IPS-NIHi11 (cell line): ENCODE measurements at places on chromosomes 7 and 10.

DNA sequence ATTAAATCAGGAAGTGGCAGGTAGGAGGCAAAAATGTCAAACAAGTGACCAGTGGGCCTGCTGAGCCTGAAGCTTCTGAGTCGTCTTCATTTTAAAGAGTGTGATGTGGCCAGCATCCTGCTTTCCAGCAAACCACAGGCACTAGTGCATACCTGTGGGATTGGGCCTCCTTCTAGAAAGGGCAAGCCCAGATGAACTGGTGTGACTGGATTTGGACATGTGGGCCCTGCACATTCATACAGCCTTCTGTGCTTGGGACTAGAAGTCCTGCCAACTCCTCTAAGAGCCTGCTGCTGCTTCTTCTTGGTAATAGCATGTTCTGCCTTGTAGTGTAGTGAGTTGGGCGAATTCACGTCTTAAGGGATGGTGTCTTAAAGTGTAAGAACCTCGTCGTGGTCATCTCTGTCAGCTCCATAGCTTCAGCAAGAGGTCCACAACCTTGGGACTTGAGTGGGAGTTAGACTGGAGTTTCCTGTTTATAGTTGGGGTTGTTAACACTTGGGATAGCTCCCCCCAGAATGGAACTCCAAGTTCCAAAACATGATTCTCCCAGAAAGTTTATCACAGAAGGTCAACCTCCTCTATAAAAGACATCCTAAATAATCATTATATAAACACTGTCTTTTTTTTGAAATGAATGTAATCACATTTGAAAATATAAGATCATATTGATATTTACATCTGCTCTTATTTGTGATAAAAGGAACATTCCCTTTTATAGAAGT is 11.2 kb downstream of the BMPER start:
- no peak for DNase-seq

- no peak for DNase-seq
These were observed 25.4 kb upstream of the USP6NL start for GRCh38 chr10:11636697-11637303.

GRCh38 chr7:78055001-78055573 is 256.5 kb downstream of the PHTF2 start:
- no peak for DNase-seq

- peak; percentile 44 for DNase-seq
These were observed 13.2 kb upstream of the TRA2A start for GRCh38 chr7:23544913-23545354.

- no peak for DNase-seq
These were observed 45.1 kb downstream of the CNNM2 start for GRCh38 chr10:102962951-102963755.

GRCh38 chr10:132027423-132027983 is 38.2 kb upstream of the JAKMIP3 start:
- no peak for DNase-seq

DNA sequence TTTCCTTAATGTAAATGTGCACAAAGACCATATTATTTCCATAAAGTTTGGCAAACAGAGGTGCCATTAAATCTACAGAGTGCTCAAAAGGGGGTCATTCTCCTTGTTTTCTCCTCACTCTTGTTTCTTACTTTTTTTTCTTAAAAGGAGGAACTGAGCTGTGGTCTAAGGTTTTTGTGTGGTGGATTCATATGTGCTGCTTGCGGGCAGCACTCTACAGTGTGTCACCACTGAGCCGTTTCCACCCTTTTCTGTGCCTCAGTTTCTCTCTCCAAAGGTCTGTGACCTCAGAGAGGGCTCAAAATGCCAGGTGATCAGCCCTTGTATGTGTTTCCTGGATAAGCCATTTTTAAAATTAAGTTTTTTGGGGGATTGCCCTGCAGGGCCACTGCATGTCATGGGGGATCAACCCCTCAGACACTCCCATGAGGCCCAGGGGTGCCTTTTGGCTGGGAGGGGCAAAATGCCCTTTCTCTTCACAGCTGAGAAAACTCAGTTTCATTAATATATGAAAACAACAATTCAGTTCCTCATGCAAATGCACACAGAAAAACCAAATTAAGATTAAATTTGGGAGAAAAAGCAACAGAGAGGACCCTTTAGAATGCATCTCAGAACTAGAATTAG is 56.9 kb upstream of the VOPP1 start:
- DNase-seq: no peak

DNA sequence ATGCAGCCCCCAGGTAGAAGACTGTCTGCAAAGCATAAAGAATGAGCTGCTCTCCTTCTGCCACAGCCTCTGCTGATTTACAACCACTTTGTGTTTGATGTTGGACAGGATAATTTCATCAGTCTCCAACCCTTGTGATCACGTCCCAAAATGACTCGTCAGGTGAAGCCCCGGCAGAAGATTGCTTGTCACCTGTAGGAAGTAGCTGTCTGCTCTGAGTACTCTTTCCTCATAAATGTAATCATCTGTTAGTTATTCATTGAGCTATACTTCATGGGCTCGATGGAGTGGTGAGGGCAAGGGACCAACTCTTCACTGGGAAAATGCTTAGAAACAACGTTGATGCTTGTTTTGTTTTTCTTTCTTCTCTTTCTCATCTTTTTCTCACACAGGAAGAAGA is 290.9 kb upstream of the SP8 start:
- DNase-seq: no peak
